Stimulated activated CD8-positive, alpha-beta memory T cell treated with anti-CD3 and anti-CD28 coated beads, Interleukin-4, amount 100 ng/mL, for 48 hours (primary cell): ENCODE measurements at places on chromosomes 11 and 22.

- DNase-seq: peak; percentile 50
These were observed at the start of gene TRIM22 for GRCh38 chr11:5689551-5689983. TRIM22 (plus strand) TSS chr11:5689790; CDS start chr11:5696233, 6,443 bp downstream.

- DNase-seq: no peak
These were observed 87.8 kb upstream of the CLNS1A start for GRCh38 chr11:77725433-77725832.

GRCh38 chr11:2272228-2272945 is 2.0 kb upstream of the ASCL2 start:
- DNase-seq: no peak

GRCh38 chr22:36395915-36396314 is 8.1 kb upstream of the MYH9 start:
- DNase-seq: no peak

- no peak for DNase-seq
These were observed 51.9 kb upstream of the CDON start for GRCh38 chr11:126114486-126115126.

DNA sequence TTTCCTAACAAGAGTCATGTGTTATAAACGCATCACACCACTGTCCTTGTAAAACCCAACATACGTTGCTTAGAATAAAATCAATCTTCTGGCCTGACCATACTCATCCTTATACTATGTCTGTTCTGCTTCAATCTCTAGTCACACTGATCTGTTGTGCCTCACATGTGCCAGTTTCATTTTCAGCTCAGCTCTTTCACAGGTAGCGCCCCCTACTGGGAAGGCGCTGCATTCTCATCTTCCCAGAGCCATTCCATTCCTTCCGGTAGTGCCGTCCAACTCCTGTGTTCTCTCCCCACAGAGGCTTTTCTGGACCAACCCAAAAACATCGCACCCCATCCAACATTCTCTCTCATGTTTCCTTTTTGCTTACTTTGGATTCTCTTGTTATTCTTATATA is 22.2 kb downstream of the CASP5 start:
- peak; percentile 70 for DNase-seq

GRCh38 chr11:57315491-57315890 is 9.3 kb downstream of the TNKS1BP1 start:
- no peak for DNase-seq

DNA sequence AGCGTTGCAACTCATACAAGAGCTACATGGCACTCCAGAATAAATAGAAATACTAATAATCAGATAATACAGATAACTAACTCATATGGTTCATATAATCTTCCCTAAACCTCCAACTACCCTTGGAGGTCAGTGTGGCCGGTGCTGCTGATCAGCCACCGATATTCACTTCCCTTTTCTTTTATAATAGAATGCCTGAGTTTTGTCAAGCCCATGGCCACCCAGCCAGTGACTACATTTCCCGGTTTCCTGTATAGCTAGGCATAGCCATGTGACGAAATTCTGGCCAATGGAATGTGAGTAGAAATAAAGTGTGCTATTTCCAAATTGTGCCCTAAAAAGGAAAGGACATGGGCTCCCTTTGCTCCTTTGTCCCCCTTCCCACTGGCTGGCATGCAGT is 5.9 kb upstream of the CAT start:
- no peak for DNase-seq

- no peak for DNase-seq
These were observed 35.6 kb downstream of the RNF169 start for GRCh38 chr11:74784234-74784633.

DNA sequence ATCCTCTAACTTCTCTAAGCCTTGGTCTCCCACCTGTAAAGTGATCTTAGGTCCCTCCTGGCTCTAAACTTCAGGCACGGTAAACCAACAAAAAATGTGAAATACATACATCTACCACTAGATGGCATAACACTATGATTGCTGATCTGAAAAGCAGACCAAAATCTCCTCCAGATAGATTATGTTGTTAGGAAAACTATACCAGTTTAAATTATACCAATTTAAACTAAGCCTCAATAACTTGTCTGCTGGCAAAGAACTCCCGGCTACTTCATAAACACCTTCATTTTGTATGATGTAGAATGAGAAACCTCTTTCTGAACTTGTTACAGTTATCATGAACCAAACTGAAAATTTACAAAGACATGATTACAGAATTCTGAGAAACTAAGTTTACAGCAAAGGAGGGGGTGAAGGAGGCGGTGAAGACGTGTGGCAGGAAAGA is 85.9 kb downstream of the SBF2 start:
- DNase-seq: no peak

DNA sequence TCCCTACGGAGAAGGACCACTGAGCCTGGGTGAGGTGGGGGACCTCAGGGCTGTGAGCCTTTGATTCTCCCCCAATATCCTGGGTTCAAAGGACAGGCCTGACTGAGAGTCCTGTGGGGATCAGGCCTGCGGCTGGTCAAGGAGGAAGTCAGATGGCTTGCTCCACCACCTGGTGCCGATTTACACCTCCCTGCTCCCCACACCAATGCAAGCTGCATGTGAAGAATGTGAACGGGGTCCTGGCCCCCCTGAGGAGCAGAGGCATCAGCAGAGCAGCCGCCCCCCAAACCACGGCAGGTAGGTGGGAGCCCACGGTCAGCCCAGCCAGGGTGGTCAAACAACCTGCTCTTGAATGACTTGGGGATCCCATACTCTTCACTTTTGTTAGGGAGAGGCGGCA is 6.7 kb downstream of the ADAMTS8 start:
- no peak for DNase-seq

DNA sequence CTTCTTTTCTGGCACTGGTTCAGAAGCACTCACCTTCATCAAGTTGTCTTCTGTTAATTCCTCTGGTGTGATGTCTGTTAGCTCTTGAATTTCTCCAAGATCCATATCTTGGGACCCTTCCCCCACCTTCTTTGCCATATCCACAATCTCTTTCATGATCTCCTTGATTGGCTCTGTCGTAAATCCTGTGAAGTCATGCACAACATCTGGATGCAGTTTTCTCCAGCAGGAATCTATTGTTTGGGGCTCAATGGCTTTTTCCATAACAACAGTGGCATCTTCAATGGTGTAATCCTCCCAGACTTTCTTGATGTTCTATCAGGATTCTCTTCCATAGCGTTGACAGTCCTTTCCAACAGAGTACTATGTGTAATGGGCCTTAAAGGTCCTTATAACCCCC is 96.9 kb downstream of the CSTPP1 start:
- no peak for DNase-seq

GRCh38 chr11:129989149-129989813 is 13.4 kb downstream of the PRDM10 start:
- no peak for DNase-seq

- peak; percentile 18 for DNase-seq
These were observed 1337.2 kb downstream of the TBC1D22A start for GRCh38 chr22:48099671-48100070.

- DNase-seq: no peak
These were observed 33.1 kb downstream of the TRIM66 start for GRCh38 chr11:8649361-8649760.

GRCh38 chr22:44668190-44668885 is 33.7 kb upstream of the PRR5 start:
- no peak for DNase-seq

GRCh38 chr11:47478651-47479329 is 29.9 kb upstream of the RAPSN start:
- no peak for DNase-seq

DNA sequence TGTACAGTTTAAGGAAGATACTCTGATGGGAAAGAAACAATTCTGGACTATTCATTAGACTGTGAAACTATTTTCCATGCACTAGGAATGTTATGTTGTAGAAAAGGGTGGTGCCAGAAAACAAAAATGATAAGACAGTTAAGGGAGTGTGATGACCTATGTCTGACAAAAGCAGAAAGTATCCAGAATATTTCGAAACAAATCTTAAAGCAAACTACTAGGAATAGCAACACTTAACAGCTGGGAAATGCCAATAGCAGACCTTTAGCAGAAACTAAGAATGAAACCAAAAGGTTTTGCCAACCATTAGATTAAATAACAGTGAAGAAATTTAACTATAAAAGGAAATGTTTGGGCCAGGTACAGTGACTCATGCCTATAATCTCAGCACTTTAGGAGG is 3.3 kb upstream of the ARHGAP20 start:
- no peak for DNase-seq

- peak; percentile 13 for DNase-seq
These were observed 48.0 kb downstream of the IGF2 start for GRCh38 chr11:2091112-2091746.

DNA sequence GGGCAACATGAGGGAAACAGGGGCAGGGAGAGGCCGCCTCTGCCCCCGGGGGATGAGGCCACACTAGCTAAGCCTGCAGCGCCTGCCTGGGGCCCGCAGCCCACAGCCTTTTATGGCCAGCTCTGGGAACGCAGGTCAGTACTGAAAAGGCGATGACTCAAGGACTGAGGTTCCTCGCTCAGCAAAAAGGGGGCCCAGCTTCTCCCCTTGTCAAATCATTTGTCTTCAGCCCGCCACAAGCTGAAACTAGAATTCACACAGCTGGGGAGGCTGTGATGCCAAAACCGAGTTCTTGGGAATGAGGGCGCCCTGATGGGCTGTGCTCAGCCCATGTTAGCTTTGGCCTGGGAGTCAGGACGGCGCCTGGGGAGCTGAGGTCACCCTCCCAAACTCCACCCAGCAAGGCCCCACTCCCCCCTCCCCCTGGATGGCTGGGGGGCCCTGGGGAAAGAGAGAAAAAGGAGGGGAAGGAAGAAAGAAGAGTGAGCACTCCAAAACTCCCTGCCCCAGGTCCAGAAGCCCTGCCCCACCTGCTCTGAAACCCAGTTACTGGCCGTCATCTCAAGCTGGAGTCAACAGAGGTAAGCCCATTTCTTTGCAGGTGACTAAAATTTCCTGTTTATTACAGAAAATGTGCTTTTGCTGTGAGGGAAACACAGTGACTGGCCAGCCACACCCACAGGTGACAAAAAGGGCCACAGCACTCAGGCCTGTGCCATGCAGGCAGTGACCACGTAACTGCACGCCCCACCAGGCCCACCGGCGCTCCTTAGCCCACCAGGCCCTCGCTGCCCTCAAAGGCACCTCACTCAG is 13.7 kb downstream of the EHD1 start:
- DNase-seq: peak; percentile 84

GRCh38 chr11:124517314-124517713 is 26.1 kb downstream of the OR8B12 start:
- no peak for DNase-seq

- DNase-seq: peak; percentile 32
These were observed 62.5 kb downstream of the FEZ1 start for GRCh38 chr11:125433454-125434121.

GRCh38 chr11:69368119-69368880 is 74.3 kb downstream of the MYEOV start:
- DNase-seq: peak; percentile 14

- no peak for DNase-seq
These were observed 149.1 kb downstream of the UVRAG start for GRCh38 chr11:75964071-75964470.

GRCh38 chr11:128544471-128545051 is 42.8 kb downstream of the ETS1 start:
- no peak for DNase-seq

- no peak for DNase-seq
These were observed 831 bp downstream of the CD44 start for GRCh38 chr11:35139722-35140282.

GRCh38 chr11:12962306-12962705 is 46.8 kb upstream of the RASSF10 start:
- no peak for DNase-seq
